NCI-H1092 (cell line): ENCODE measurements at places on chromosomes 7 and 10.

DNA sequence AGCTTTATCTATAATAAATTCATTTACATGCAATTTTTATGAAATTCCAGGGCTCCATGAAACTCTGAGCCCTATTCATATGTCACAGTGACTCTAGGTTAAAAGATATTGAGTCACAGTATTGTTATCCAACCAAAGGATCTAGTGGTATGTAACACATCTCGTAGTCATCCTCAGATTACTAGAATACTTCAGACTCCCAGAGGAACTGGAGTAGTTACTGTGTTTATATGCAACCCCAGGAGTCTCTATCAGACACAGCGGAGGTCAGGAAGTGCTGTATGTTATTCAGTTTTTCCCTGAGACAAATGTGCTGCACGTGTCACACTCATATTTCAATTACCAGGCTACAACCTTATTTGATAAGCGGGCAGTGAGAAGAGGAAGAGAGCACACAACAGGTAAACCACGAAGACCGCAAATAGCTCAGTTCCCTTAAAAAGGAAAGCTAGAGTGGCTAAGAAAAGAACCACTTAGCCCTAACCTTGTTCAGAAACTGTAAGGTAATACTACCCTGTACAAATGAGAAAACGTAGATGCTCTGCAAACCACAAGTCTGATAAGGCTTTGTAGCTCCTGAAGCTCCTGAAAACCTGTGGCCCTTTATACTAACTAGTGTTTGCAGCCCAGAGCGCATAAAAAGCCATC is 114.0 kb upstream of the CNTNAP2 start:
- DNase-seq: no peak

- DNase-seq: peak; percentile 32
Observed at GRCh38 chr7:123747620-123748141, 1.1 kb downstream of the WASL start.

- no peak for DNase-seq
Observed at GRCh38 chr10:88754287-88754686, 5.5 kb upstream of the LIPN start.

GRCh38 chr7:24290004-24290641 is 6.1 kb downstream of the NPY start:
- DNase-seq: peak; percentile 19

DNA sequence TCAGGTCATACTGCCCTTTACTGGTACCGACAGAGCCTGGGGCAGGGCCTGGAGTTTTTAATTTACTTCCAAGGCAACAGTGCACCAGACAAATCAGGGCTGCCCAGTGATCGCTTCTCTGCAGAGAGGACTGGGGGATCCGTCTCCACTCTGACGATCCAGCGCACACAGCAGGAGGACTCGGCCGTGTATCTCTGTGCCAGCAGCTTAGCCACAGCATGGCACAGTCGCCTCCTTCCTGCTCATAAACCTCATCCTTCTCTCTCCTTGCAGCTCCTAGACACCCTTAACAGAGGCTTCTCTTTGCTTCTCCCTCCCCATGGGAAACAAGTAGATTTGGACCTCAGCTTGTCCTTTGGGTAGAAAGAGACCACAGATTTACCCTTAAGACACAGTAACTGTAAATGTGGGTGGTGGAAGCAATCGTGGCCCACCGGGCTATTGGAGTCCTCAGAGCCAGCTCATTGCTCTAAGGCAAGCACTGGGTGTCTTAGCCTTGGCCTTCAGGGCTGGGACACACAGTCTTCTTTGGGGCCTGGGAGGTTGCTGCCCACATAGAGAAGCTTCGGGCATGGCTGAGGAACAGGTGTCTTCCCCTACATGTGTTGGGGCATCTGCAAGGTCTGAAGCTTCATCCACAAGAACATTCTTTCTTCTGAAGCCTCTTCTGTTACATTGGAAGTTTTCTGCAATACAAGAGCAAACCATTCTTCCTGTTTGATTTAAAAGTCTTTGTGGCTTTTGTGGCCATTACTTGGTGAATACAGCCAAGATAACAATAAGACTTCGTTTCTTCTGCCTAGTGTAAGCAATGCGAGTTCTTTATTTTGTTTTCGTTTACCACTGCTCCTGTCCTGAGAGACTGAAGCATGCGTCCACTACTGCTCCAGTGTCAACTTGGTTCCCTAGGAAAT is 95.5 kb upstream of the PRSS58 start:
- DNase-seq: no peak

DNA sequence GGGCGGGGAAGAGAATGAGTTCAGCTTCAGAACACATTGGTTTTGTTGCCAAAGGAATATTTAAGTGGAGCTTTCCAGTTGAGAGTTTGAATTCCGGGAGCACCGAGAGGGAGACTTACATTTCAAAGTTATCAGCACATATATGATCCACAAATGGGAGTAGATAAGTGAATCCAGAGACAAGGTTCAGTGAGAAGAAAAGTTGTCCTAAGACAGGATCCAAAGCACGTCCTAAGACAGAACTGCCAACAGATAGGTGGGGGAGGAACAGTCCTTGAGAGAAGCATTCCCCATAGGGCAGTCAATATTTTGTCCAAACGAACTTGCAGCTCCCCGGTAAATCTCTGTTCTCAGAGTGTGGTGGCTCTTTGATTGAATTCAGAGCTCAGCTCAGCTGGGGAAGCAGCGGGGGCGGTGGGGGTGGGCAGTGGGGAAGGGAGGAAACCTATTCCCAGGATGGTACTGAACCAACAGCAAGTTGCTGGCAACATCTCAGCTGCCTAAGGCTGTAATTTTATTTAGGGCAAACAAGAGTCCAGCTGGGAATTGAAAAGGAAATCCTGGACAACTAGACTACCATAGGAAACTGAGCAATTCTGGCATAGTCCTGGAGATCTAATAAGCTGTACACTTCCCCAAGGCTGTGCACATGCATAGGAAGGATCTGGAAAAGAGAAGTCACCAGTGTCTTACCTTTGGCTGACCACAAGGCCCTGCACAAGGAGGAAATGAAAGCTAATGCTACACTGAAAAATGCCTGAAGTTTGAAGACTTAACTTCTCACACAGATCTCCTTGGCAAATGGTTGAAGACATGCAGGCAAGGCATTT is 94.2 kb upstream of the CXCL12 start:
- no peak for DNase-seq

DNA sequence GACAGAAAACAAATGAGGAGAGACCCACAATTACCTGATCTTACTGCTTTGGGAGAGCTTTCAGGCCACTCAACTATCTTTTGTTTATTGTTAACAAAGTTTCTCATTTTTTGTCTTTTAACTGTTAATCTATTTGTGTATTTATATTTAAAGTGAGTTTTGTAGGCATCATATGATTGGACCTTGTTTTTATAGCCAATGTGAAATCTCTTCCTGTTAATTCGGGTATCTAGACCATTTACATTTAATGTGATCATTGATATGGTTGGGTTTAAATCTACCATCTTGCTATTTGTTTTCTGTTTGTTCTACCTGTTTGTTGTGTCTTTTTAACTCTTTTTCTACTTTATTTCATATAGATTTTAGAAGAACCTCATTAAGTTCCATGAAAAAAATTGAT is 12.5 kb downstream of the OPALIN start:
- DNase-seq: no peak

DNA sequence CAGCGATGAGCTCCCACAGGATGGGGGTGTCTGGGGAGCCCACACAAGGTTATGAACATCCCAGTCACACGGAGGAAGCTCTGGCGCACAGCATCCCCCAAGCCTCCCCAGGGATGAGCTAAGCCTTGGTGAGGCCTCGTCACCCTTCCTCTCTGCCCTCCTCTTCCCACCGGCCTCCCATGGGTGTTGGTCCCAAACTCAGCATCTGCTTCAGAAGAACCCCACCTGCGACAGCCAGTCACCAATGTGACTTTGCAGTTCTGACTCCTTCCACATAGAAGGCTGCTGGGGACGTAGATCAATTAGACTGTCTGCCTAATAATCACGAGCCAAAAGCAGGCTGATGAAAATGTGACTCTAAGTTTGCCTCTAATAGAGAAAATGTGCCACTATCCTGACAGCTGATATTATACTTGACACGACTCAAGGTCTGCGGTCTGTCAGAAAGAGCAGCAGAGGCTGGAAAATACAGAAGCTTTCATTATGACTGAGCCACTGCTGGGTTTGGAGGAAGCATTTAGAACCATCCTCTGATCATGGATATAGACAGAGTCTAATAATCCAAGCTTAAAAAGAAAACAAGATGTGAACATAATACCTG is 116.0 kb upstream of the PFKP start:
- no peak for DNase-seq

- DNase-seq: no peak
Observed at GRCh38 chr7:45967591-45968157, 46.6 kb upstream of the IGFBP3 start.

- no peak for DNase-seq
Observed at GRCh38 chr10:56288403-56288802, 72.7 kb downstream of the ZWINT start.

- DNase-seq: no peak
Observed at GRCh38 chr10:72000073-72001032, 36.2 kb downstream of the CHST3 start.

GRCh38 chr10:60646966-60647796 is 131.1 kb upstream of the CDK1 start:
- DNase-seq: peak; percentile 22

DNA sequence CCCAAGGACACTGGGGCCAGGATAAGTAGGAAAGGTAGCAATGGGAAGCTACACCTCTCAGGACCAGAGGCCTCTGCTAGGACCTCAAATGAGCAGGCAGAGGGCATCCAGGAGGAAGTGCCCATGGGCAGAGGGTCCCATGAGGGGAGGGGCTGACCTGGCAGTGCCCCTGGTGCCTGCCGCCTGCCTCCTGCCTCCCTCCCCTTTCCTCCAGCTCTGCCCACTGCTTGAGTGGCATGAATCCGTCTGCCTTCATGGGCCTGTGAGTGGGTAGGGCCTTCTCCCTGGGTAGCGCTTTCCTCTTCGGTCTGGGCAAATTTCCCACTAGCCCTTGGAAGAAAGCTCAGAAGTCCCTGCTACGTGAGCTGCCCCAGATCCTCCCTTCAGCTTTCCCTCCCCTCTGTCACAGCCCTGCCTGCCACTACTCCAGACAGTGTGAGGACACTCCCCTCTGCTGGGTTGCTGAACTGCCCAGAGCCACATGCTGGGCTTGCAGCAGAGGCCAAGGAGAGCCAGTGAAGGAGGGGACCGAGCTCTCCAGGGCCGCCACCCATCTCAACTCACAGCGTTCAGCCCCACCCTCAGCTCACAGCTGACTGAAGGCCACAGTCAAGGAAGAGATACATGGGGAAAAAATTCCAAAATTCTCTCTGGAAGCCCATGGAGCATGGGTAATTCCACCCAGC is 141.4 kb downstream of the ARHGAP22 start:
- DNase-seq: no peak

- DNase-seq: no peak
Observed at GRCh38 chr7:157560710-157561522, 224.1 kb downstream of the DNAJB6 start.

- no peak for DNase-seq
Observed at GRCh38 chr7:40058636-40059035, 75.8 kb downstream of the MPLKIP start.

- no peak for DNase-seq
Observed at GRCh38 chr7:149197675-149198074, 2.3 kb downstream of the ZNF282 start.

- DNase-seq: no peak
Observed at GRCh38 chr7:91557789-91558404, 293.7 kb downstream of the FZD1 start.

GRCh38 chr7:84002348-84002747 is 192.2 kb downstream of the SEMA3A start:
- no peak for DNase-seq

GRCh38 chr7:12469568-12469967 is 65.9 kb upstream of the VWDE start:
- no peak for DNase-seq

- DNase-seq: no peak
Observed at GRCh38 chr10:36730316-36730715, 395.1 kb upstream of the ANKRD30A start.

DNA sequence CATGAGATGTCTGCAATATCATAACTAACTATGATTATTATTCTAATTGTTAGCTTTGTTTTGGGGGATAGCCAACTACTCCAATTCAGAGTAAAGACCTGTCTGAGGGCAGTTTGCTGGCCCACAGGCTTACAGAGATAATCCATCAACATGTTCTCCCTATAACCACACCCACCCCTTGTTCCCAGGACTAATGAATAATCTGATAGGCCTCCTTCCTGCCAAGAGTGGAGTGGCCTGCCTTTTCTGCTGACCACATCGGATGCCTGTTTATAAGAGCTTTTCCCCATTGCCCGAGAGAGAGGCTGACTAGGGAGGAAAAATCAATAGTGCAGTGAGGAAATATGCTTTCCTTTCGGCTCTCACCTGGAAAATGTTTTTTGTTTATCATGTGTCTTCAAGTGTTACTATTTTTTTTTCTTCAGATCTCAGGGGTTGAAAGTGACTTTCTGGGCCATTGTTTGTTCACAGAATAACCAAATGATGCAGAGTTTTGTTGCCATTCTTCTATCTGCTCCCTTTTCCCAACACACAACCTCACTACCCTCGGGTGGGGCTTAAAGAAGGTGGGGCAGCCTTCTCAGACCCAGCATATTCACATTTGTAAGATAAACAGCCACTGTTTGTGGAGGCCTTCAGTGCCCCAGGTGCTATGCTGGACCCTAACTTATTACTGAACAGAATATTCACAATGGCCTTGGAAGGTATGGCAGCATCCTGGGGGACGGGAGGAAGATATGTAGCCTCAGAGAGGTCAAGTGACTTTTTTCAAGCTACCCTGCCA is 38.4 kb downstream of the PLPP4 start:
- no peak for DNase-seq

- DNase-seq: no peak
Observed at GRCh38 chr7:96303105-96303685, 18.7 kb downstream of the SLC25A13 start.

GRCh38 chr10:34938399-34938670 is 123.2 kb upstream of the PARD3 start:
- DNase-seq: no peak

DNA sequence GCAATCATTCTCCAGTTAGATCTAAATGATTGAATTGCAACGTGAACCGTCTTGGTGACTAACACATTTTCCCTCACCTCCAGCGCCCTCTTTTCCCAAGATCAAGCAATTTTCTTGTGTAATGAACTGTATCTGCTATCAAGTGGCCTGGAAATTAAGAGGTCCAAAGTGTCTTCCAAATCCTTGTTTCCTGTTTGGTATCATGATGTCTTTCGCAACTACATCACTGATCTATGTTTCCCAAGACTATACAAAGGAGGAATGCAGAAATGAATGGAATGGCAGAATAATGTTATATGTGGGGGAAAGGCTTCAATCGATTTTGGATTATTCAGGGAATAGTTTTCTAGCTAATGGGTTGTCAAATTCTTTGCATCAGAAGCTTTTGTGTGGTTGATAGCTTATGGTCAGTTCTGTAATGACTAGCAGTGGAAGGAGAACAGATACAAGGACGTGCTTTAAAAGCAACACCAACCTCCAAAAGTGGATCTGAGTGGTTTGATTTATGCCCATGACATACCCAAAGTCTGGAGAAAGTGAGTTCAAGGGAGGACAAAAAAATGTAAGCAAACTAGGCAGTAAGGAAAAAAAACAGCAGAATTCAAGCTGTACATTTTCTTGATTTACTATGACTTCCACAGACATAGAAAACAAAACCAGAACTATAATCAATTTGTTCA is 14.6 kb upstream of the ZEB1 start:
- DNase-seq: no peak

GRCh38 chr7:107708956-107709355 is 35.0 kb upstream of the CBLL1 start:
- no peak for DNase-seq

- DNase-seq: peak; percentile 20
Observed at GRCh38 chr7:24477398-24478136, 95.7 kb upstream of the PALS2 start.
